ENCODE measurements at places on chromosomes 7 and 10.

DNA sequence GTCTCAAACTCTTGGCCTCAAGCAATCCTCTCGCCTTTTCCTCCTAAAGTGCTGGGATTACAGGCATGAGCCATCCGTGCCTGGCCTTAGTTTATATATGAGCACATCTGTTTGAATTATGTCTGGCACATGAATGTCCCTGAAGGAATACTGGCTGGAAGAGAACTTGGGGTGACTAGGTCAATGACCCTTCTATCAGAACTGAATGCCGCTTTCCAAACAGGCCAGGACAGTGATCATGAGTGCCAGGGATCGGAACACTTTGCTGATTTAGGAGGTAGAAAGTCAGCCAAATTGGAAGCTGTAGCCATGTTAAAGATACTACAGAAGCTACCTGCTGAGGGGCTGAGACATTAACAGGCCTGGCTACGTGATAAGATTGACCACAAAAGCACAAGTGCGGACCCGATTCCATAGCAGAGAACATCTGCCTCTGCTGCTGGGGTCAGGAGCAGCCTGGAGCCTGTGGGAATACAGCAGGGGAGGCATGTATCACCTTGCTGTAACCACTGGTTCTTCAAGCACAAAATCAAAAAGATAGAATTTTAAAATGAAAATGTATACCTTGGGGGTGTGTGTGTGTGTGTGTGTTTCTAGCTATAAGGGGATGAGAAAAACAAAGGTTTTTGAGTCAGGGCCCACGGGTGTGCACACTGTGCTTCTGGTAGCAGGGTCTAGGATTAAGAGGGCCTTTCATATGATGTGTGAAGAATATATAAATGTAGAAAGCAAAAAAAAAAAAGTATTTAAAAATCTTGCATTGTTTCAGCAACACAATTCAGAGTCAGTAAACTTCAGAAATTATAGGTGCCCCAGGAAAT is 293.7 kb downstream of the BBS9 start:
- DNase-seq: no peak

- DNase-seq: no peak
These were observed 63.8 kb upstream of the FAM204A start for GRCh38 chr10:118405928-118406327.

- no peak for DNase-seq
These were observed 177.0 kb downstream of the AUTS2 start for GRCh38 chr7:69775231-69775771.

- no peak for DNase-seq
These were observed 30.4 kb downstream of the ZNF783 start for GRCh38 chr7:149292462-149292823.

GRCh38 chr10:15181576-15182156 is 13.2 kb upstream of the NMT2 start:
- no peak for DNase-seq

GRCh38 chr7:28957064-28957750 is 923 bp downstream of the TRIL start:
- DNase-seq: no peak

GRCh38 chr10:93138113-93138870 is 64.6 kb downstream of the CYP26A1 start:
- DNase-seq: no peak

GRCh38 chr7:85156661-85157208 is 30.1 kb downstream of the SEMA3D start:
- no peak for DNase-seq

DNA sequence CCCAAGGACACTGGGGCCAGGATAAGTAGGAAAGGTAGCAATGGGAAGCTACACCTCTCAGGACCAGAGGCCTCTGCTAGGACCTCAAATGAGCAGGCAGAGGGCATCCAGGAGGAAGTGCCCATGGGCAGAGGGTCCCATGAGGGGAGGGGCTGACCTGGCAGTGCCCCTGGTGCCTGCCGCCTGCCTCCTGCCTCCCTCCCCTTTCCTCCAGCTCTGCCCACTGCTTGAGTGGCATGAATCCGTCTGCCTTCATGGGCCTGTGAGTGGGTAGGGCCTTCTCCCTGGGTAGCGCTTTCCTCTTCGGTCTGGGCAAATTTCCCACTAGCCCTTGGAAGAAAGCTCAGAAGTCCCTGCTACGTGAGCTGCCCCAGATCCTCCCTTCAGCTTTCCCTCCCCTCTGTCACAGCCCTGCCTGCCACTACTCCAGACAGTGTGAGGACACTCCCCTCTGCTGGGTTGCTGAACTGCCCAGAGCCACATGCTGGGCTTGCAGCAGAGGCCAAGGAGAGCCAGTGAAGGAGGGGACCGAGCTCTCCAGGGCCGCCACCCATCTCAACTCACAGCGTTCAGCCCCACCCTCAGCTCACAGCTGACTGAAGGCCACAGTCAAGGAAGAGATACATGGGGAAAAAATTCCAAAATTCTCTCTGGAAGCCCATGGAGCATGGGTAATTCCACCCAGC is 141.4 kb downstream of the ARHGAP22 start:
- no peak for DNase-seq

- no peak for DNase-seq
These were observed 2.8 kb upstream of the KLF6 start for GRCh38 chr10:3787816-3788215.

DNA sequence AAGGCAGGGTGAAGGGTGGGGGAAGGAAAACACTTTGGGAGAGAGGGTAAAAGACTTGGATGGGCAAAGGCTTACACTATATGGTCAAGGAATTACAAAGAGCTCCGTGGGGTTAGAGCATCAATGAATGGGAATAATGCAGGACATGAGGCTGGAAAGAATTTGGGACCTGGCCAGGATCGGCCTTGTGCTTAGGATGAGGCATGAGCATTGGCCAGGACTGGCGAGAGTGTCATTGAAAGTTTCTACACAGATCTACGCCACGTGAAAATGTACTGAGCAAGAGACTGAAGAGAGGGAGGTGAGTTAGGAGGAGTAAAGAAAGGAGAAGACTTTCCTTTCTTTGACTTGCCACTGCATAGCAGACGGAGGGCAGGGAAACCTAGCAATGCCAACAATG is 142.8 kb downstream of the PTEN start:
- no peak for DNase-seq

DNA sequence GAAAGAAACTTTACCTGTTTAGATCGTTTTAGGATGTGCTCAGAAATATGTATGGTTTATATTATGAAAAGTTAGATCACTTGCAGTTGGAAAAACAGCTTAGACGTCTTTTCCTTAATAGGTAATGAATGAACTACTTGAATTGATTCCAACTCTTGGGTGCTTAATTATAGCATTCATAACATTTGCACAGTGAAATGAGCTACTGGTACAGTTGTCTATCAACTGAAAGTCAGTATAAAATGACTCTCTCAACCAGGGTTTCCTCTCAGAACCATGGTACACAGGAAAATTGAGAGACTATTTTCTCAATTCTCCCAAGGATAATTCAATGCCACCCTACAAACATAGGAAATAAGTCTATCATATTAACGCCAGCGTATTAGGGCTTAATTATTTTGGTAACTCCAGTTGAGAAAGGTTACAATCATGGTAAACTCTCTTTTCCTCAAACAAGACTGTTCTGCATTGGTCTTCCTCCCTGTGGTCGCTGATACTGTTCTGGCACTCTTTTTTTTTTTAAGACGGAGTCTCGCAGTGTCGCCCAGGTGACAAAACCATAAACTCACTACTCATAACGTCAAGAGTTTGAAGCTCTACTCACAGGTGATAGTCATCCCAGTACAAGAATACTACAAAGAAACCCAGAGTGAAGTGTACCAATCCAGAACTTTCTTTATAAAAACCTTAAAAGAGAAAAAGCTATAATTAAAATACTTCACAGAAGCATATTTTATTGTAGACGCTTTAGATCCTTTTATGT is 2.0 kb downstream of the ANLN start:
- DNase-seq: no peak

DNA sequence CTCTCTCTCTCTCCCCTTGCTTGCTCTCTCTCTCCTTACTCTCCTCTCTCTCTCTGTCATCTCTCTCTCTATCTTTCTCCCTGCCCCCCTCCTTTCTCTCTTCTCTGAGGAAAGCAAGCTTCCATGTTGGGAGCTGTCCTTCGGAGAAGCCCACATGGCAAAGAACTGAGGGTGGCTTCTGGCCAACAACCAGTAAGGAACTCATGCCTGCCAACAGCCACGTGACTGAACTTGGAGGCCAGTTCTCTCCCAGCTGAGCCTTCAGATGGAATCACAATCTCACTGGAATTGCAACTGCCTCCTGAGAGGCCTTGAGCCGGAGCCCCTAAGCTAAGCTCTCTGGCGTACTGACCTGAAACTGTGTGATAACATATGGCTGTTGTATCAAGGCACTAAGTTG is 12.0 kb upstream of the DHTKD1 start:
- no peak for DNase-seq

GRCh38 chr7:21084286-21084685 is 297.6 kb upstream of the SP8 start:
- DNase-seq: no peak

GRCh38 chr10:62379394-62379793 is 5.2 kb downstream of the ZNF365 start:
- DNase-seq: no peak

- no peak for DNase-seq
These were observed 2.7 kb upstream of the CHUK start for GRCh38 chr10:100232101-100232500.

- DNase-seq: no peak
These were observed 226.1 kb downstream of the GLRX3 start for GRCh38 chr10:130362308-130362761.

GRCh38 chr7:157579425-157579824 is 242.6 kb downstream of the DNAJB6 start:
- DNase-seq: no peak

DNA sequence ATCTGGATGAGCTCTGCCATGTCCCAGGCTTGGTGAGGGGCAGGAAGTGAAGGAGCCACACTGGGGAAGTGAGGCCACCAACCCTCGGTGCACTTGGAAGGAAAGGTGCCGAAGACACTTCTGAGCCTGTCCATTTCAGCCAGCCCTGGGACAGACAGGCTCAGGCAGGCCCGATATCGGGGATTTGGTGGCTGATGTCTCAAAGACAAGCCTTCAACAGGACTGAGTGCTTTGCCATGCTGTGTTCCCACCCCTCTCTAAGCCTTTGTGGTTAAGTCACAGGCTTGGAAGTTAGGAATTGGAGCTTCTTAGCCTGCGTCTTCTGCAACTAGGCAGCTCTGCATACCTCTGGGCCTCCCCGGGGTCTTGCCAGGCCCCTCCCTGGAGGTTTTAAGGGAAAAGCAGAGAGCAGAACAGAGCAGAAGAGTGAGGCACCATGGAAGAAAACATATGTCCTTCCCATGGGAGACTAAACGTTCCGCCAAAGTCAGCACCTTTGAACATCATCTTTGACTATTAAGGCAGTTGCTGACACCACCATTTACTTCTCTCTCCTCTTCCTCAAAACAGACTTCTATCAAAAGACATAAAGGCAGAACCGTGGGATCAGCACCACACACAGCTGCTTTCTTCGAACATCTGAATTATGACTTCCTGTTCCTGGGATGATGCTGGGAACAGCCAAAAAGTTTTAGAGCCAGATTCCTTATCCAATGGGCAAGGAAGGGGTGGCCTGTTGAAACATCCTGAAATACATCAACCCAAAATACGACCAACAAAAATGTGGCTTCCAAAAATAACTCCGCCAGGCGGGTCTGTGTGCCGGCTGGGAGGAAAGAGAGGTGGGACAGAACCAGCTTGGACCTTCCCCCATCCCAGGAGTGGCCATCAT is 71.8 kb downstream of the AFAP1L2 start:
- DNase-seq: no peak

DNA sequence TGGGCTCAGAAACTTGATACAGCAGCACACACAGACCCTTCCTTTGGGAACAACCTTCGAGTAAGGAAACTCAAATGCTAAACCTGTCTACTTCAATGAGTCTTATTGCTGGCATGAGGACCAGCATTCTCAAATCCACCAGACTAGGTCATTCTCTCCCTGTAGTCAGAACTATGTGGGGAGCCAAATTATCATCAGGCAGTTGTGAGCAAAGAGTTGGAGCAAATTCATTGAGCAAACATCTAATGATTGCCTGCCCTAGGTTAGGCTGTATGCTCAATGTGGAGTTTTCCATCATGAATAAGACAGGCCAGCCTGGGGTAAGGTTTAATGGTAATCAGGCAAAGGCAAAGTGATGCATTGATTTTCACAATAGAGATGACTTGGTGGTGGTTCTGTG is 3.6 kb downstream of the EPDR1 start:
- DNase-seq: no peak

DNA sequence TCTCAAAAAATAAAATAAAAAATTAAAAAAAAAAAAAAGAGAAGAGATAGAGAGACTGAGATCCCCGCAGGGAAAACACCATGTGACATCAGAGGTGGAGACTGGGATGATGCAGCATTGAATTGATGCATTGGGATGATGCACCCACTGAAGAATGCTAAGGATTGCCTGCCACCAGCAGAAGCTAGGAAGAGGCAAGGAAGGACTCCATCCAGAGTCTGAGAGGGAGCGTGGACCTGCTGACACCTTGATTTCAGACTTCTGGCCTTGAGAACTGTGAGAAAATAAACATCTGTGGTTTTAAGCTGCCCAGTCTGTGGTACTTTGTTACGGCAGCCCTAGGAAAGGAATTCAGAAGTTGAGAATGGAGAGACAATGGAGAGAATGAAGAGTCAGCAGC is 89.8 kb upstream of the PRPS1L1 start:
- DNase-seq: no peak

DNA sequence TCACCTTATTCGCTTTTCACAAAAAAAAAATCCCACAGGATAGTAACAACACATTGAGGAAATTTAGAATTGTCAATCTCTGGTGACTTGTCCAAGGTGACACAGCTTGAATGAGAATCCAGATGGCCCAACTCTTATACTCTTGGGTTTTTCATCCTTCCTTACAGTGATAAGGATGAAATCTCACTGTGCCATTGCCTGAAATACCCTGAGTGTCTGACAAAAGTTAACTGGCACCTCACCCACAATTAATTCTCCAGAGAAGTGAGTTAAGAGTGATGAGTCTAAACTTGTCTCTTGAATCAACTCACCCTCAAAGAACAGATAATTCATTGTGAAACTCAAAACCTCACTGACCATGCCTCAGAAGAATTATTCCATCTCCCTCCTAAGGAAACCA is 18.9 kb downstream of the CHRM2 start:
- DNase-seq: no peak

GRCh38 chr10:102604439-102604841 is 39.8 kb upstream of the TRIM8 start:
- DNase-seq: no peak

- no peak for DNase-seq
These were observed 316.9 kb upstream of the PLXDC2 start for GRCh38 chr10:19499291-19499770.

GRCh38 chr7:38831259-38831996 is 77.6 kb downstream of the VPS41 start:
- no peak for DNase-seq

DNA sequence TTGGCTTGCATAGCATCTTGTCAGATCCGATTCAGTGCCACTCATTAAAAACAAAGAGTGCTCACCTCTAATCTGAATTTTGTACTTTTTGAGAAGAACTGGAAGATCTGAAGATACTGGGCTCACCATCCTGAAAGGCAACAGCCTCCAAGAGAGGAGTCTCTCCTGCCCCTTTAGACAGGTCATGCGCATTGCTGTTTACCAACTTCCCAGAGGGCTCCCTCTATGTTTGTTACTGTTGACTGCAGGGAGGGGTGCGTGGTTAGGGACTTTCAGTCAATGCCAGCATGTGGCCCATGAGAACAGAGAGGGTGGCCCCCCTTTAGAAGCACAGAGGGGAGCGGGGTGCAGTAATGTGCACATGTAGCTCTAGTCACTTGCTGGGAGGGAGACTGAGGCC is 33.2 kb upstream of the CABCOCO1 start:
- DNase-seq: no peak

All from stimulated activated CD4-positive, alpha-beta T cell treated with anti-CD3 and anti-CD28 coated beads, Interleukin-12 subunit alpha, Interleukin-12 subunit beta, amount 100 ng/mL, for 48 hours (primary cell).